ENCODE measurements at places on chromosomes 5 and 9.

DNA sequence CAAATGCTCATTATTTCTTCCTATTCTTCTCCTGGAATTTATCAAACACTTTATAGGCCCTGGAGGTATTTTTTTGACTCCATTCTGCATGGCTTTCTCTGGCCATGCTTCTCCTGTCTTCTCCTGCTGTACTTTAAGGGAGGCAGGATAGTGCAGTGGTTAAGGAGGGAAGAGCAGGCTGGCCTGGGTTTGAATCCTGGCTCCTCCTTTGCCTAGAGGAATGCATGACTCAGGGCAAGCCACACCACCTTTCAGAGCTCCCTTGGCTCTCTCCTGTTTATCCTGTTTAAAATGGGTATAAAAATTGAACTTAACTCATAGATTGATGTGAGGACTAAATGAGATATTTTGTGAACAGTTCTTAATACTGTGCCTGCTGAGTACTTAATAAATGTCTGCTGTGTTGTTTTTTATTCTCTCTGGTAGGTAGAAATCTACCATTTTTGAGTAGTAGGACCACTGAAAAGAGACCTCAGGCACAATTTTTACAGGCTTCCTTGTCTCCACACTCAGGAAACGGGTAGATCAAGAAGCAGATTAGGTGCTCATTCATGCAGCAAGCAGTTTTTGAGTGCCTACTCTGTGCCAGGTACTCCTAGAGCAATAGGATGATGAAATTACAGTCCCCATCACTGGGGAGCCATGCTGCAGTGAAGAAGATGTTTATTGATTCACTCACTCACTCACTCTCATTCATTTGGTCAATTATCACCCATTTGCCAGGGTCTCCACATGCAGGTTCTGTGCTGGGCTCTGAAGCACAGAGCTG lies 32.7 kb upstream of the ARAP3 start:
- DNase-seq = no peak

GRCh38 chr5:157196045-157196444 lies 15.4 kb downstream of the ITK start:
- no peak for DNase-seq

GRCh38 chr5:133642153-133642722 lies 29.9 kb upstream of the FSTL4 start:
- no peak for DNase-seq

GRCh38 chr9:133884907-133885744 lies 107.0 kb downstream of the VAV2 start:
- no peak for DNase-seq

DNA sequence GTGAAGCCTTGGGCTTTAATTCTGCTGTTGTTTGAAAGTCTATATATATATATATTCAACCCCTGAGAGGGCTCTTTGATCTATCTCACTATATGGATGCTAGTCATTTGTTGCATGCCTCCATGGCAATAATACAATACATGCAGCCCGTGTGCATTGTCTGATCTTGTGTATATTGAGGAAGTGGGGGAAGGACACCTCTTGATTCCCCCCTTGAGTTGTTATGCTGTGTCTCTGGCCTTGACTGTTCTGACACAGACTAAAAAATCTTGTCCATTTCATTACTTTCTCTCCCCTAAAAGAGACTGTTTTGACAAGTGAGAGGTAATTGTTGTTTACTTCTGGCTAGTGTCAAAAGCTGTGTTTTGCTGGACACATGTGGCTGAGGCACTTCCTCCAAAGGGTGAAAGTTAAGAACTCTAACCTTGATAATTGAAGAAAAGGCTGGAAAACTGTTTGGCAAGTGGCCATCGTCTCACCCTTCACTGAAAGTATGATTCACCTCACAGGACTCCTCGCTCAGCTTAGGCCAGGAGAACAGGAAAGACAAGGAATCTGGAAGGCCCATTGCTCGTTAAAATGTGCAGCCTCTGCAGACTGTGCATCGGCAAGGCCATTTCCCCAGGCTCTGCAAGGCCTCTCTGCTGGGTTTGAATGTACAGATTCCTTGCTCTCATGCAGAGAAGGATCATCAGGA lies 304.0 kb downstream of the PRELID2 start:
- peak; percentile 82 for DNase-seq

DNA sequence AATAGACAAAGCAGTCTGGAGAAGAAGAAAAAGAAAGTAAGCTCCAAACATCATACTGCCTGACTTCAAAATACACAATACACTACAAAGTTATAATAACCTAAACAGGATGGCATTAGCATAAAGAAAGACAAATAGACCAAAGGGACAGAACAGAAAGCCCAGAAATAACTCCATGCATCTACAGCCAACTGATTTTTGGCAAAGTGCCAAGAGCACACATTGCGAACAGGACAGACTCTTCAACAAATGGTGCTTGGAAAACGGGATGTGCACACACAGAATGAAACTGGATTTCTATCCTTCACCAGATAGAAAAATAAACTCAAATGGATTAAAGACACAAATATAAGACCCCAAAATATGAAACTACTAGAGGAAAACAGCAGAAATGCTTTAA lies 66.6 kb upstream of the SPATA31E1 start:
- DNase-seq = peak; percentile 70

GRCh38 chr9:131418143-131419025 lies 24.5 kb downstream of the PRRC2B start:
- no peak for DNase-seq

- DNase-seq = no peak
These were observed 584.7 kb downstream of the EBF1 start for GRCh38 chr5:158514986-158515359.

DNA sequence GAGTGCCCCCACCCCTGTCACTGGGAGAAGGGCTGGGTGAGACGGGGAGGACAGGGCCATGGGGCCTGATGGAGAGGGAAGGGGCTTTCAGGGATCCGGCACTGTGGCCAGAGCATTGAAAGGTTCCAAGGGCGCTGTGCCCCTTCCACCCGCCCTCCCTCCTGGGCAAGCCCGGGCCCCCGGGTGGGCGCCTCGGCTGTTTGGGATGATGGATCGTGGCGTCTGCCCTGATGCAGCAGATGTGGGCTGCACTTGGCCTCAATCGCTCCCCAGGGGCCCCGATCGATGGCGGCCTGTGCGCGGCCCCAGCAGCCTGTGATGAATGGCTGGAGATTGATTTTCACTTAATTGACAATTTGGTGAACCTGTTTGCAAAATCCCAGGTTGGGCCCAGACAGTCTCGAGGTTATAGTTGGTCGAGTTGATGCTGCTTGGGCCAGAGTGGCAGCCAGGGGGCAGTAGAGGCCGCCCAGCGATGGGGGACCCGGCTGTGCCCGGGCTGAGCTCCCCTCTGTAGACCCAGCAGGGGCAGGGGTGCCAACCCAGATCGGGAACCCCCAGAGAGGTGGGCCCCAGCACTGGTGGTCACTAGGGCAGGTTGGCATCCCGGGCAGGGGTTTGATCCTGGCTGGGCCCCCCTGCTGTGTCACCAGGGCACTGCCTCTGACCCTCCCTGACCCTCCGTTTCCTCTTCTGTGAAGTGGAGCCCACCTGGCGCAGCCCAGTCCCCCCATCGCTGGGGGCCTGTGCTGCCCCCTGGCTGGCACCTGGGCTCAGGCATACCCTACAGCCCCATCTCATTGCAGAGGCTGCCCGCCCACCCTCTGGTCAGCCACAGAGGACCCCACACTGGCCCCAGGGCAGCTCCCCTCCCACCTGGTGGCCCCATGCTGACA lies 34.7 kb downstream of the LHX3 start:
- peak; percentile 22 for DNase-seq

DNA sequence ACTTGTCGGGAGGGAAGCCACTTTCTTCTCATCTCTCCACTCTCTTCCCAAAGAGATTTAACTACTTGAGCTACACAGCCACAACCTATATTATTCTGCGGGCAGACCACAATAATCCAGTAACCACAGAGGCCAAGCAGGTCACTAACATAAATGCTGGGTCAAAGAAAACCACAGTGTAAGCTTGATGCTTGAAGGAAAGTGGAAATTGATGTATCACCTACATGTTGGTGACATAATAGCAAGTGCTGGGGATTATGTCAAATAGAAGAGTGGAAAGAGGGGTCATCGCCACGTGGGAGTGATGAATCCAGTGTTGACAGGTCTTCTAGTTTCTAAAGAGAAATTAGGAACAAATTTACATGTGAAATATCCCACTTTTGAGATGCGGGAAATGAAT lies 40.9 kb downstream of the RFK start:
- DNase-seq = peak; percentile 35

GRCh38 chr9:91676046-91676445 lies 252.4 kb upstream of the NFIL3 start:
- DNase-seq = no peak

GRCh38 chr5:71782771-71783770 lies 64.0 kb downstream of the CARTPT start:
- DNase-seq = peak; percentile 88

DNA sequence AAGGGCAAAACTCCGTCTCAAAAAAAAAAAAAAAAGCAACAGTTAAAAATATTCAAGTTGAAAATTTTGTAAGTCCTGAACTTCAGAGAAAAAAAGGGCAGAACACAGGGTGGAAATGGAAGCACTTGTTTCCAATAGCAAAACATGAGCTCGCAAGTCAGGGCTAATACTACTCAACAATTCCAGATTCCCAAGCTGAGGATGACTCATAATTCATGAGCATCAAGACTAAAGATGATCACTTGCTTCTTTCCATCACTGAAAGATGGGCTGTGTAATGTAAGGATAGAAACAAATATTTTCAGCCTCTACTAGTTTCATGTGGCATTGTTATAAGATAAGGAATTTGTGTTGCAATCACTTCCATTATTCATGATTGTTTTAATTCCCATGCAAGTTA lies 33.5 kb upstream of the FST start:
- DNase-seq = no peak

DNA sequence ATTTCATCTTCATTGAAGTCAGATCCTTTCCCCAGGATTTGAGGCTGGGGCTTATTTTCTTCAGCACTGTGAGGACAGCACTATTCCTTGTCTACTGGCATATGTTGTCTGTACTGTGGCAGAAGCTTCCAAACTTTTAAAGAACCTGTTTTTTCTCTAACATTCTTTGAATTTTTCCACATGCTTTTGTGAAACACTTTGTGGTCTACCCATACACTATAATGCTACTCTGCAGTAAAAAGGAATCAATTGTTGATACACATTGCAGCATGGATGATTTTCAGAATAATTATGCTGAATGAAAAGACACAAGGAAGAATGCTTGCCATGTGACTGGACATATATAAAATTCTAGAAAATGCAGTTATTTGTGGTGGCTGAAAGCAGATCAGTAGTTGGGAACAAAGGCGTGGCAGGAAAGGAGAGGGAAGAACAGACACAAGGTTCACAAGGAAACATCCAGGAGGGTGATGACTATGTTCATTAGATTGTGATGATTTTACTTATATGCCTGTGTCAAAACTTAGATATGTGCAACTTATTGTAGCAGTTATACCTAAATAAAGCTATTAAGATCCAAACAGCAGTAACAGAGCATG lies 96.8 kb downstream of the WNK2 start:
- no peak for DNase-seq

All from choroid plexus epithelial cell (primary cell).